Daoy (cell line): ENCODE measurements at places on chromosomes 13 and 19.

GRCh38 chr13:42532561-42533335 lies 41.2 kb upstream of the TNFSF11 start:
- no peak for DNase-seq

- no peak for DNase-seq
Measured at GRCh38 chr13:49877629-49878218, 58.4 kb downstream of the SPRYD7 start.

GRCh38 chr19:1446713-1447481 lies 3.0 kb upstream of the APC2 start:
- peak; percentile 49 for DNase-seq

- no peak for DNase-seq
Measured at GRCh38 chr19:46823049-46823448, 27.6 kb downstream of the AP2S1 start.

- DNase-seq: peak; percentile 64
Measured at GRCh38 chr13:75219479-75220237, 262.3 kb downstream of the TBC1D4 start.

DNA sequence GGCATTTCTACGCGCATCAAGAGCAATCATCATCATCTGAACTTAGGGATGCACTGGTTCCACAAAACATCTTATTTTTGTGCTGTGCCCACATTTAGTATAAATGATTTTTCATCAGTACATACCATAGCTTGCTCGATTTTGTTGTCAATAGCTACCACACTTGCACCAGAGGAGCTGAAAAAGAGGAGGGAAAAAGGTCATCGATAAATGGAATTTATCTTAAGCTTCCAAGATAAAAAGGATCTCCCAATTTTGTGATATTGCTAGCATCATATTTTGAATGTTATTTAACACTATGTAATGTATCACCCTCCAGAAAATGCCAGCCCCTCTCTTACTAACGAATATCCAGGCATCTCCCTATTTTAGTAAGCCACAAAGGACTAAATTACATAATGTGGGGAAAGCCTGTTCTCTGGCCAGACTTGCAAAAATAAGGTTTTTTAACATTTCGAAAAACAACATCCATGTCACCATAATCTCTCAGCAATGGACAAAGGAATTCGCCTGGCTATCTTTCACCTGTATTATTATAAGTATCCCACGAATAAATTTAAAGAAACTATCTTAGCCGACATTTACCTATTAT lies 62.4 kb downstream of the SERP2 start:
- no peak for DNase-seq

GRCh38 chr13:23273498-23273897 lies 92.7 kb downstream of the SGCG start:
- no peak for DNase-seq

- no peak for DNase-seq
Measured at GRCh38 chr19:50036908-50037307, 11.1 kb downstream of the ZNF473 start.

- DNase-seq: no peak
Measured at GRCh38 chr19:13981021-13981420, 25.1 kb downstream of the RFX1 start.

- no peak for DNase-seq
Measured at GRCh38 chr13:113794086-113794485, 35.1 kb downstream of the TMEM255B start.

- DNase-seq: peak; percentile 51
Measured at GRCh38 chr13:114129649-114130062, 2.8 kb downstream of the RASA3 start.
